ENCODE measurements at places on chromosomes 13 and 19.

DNA sequence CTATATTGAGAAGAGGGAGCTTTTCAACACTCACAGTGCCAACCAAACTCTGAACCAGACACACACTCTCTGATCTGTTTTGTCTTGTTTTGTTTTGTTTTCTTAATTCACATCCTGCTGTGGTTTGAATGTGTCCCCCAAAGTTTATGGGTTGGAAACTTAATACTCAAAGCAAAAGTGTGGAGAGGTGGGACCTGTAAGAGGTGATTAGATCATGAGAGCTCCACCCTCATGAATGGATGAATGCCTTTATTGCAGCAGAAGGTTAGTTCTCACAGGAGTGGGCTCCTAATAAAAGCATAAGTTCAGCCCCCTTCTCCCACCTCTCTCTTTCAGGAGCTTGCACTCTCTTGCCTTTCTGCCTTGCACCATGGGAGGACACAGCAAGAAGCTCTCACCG is 957.1 kb downstream of the PCDH9 start:
- DNase-seq, result no peak

DNA sequence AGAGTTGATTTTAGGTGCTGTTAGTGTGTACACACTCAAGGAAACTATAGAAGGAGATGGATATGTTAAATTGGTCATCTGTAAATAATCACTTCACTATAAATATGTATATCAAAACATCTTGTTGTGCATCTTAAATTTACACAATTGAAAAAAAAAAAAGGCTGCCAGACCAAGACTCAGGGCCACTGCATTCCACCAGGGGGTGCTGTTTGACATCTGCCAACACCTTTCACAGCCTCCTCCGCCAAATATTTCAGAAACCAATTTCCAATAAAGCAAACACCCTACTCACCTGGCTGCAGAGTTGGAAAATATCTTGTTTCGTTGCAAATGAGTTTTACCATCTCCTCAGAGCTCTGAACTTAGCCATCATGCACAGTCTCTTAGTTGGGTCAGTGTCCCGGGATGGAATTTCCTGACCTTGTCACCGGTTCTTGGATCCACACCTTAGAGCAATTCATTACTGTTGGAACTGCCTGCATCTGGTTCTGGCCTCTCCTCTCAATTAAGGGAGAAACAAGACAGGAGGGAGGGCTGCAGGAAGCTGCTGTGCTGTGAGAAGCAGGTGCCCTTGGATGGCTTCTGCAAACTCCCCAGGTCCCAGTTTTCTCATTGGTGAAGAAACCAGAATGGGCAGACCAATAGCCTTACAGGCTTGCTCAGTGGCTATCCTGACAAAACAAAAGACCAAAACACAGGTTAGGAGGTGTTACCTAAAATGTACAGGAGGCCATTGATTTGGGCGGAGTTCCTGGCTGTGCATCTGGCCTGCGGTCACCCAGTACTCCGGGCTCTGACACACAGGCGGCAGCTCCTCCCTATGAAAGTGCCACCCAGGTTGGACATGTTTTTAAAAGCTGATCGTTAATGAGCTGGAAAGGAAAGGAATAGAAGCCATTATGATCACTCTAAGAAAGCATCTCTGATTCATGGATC is 746.6 kb downstream of the UQCRFS1 start:
- DNase-seq, result no peak

- DNase-seq, result no peak
Measured at GRCh38 chr13:91955546-91956355, 557.3 kb downstream of the GPC5 start.

DNA sequence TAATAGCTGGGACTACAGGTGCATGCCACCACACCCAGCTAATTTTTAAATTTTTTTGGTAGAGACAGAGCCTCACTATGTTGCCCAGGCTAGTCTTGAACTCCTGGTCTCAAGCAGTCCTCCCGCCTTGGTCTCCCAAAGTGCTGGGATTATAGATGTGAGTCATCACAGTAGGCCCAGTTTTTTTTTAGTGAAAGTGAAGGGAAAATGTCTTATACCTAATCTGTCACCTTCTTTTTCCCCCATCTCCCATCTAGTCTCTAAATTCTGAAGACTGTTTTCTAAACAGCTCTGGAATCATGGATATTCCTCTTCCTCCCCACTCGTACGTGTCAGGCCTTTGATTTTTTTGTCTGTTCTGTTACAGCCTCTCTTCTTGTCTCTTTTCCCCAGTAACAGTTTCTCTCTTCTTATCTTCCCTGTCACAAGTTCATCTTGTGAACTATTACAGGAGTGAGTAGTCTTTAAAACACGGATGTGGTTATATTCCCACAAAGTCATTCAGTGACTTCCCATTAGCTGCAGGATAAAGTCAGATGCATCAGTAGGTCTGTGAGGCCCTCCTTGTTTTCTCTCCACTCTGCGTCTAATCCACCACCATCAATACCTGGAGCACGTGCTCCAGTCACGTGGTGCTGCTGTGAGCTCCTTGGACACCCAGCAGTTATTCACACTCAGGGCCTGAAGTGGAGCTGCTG is 2.9 kb downstream of the CDC16 start:
- DNase-seq, result no peak

DNA sequence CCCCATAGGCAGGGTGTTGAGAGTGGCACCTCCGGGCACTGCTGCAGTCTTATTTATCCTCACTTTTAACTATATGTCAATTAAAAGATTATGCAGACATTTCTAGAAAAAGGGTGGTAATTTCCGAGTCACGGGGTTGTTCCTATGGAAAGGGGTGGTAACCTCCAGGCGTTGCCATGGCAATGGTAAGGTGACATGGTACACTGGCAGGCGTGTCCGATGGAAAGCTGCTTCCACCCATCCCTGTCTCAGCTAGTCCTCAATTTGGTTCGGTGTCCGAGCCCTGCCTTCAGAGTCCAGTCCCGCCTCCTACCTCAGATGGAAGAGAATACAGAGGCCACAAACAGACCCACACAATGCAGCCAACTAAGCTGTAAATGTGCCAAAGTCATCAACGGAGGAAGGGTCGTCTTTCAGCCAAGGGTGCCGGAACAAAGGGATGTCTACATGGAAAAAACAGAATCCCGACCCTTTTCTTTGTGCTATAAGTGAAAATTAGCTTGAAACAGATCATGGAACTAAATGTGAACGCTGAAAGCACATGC is 72.6 kb upstream of the C13orf46 start:
- DNase-seq, result no peak

DNA sequence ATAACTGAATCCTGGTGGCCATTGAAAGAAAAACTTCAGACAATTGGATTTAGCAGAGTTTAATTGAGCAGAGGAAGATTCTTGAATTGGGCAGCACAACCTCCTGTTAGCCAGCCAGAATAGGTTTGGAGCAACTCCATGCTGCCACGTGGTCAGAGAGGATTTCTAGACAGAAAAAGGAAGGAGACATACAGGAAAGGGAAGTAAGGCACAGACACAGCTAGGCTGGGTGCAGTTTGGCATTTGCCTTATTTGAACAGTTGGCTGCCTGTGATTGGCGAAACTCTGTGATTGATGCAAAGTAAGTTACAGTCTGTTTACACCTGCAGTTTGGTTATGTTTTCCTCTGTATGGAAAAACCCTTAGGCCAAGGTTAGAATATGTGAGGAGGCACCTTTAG is 85.8 kb upstream of the SPATA13 start:
- DNase-seq, result no peak

DNA sequence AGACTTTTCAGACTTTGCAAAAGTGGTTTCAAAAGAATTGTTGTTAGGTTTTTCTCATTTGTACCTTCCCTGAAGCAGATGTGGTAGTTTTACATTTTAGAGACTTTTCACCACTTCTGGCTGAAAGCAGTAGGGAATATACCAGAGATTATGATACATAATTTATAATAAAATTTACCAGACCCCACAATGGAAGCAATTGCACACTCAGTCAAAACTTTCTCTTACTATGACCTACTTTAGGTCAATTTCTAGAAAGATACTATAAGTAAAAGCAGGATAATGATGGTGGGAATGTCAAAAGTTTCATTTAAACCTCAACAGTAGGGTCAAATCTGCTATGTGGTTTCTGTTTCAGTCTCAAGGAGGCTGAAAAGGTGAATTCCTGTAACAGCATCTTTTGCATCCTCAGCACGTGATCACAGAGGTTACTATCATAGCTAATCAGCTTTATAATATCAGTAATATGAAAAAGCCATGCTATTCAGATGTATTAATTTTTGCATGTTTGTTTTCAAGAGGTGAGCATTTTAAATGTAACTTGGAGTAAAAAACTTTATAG is 26.9 kb downstream of the PCCA start:
- DNase-seq, result no peak
